KBM-7 (cell line): ENCODE measurements at places on chromosomes 11 and 22.
A peak's percentile ranks its signal among the peaks of the same experiment; 100 is the strongest.

DNA sequence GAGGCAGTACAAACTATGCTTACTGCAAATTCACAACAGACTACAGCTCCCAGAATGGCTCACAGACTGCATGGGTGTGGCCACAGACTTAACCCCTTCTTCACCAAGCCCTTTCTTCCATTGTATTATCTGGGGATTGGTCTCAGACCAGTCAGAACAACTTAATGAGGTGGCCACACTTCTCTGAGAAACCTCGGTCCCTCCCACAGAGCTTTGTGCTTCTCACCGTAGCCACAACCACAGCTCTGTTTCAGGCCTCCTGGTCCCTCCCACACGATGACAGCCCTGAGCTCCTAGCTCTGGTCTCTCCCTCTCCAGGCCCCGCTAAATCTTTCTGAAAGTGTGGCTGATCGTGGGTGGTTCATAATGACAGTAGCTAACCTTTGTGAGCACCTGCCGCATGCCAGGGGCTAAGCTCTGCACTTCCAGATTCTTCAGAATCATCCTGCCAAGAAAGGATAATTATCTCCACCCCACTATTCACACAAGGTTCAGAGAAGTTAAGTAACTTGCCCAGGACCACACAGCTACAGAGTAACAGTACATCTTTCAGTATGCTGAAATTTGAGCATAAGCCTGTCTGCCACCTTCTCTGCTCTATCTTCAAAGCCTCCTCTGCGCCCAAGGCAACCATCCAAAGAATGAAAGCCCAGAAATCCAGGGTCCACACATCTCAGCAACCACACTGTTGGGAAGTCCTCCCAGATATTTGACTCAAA, 5.4 kb downstream of the PDE2A start:
- peak; percentile 26 for DNase-seq

DNA sequence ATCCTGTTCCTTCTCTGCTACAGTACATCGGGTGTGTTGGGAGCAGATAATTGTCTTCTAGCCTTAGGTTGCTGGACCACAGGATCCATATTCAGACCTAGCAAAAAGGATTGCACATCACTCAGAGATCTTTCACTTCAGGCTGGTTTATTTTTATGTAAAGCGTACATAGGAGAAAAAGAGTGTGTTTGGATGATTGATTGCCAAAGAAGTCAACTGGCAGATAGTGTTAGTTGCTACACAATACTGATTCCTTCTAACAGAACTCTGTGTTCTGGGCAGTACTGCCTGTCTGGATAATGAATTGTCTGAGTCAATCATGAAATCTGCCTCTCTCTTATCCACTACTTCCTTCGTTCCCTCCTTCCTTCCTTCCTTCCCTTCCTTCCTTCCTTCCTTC, 31.0 kb upstream of the PGM2L1 start:
- DNase-seq, result no peak

- no peak for DNase-seq
These were observed 12.4 kb downstream of the TRIM29 start for GRCh38 chr11:120125509-120125908.

DNA sequence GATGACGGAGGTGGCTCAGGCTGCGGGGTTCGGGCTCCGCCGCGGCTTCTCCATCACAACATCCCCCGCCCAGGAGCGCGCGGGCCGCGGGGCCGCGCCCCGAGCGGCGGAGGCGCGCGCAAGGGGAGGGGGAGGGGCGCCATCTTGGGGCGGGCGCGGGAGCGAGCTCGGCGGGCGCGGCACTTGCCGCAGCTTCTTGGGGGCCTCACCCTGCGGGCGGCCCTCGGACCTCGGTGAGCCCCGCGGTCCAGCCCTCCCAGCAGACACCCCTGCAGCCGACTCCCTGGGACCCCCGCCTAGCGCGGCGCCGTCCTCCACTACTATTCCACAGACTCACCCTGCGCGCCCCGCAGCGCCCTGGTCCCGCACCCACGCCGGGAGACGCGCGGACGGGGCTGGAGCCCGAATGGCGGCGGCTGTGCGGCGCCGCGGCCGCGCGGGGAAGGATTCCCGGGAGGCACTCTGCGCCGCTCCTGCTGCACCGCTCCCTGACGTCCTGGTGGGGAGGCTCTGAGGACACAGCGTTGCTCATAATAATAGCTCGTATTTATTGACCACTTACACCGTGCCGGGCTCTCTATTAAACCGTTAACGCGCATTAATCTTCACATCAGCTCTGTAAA, at the start of gene APBB1:
TSS of gene APBB1 (minus strand) at position 86 of the 623 bp plus-strand sequence. CDS start 7,747 bp downstream, outside the sequence.
- peak; percentile 60 for DNase-seq

DNA sequence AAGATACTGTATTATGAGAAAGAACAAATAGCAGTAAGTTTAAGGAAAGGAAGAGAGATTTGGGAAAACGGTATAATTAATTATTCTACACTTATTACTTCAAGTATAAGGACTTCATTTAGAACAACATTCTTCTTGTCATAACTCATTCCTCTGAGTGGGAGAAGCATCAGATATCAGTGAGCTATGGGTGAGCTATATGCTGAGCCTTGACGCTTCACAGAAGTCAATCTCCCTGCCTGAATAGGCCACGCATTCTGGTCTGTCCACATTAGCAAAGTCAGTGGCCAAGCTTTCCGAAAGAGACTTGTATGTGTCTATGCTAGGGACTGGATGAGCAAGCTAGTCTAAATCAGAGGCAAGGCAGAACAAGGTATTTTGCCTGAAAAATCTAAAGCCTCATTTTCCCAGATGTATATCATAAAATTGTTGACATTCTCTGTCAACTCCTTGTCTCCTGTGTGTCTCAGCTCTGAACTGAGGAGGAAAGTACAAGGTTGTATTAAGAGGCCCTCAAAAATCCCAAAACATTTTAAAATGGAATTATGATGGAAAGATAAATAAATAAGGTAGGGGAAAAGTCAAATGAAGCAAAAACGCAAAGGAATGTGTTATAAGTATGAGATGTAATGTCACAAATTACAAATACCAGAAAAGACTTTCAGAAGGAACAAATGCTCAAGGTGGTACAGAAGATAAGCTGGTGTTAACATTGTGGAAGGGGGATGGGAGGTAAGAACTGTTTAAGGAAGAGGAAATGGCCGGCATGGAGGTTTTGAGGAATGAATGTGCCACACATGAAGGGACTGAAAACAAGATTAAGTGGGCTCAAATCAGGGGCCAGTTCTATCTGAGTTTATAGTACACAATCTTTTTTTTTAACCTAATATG, 1.4 kb downstream of the OR52N2 start:
- DNase-seq, result peak; percentile 59

- no peak for DNase-seq
These were observed 7.5 kb upstream of the STK33 start for GRCh38 chr11:8601376-8602133.

- DNase-seq, result no peak
These were observed 52.3 kb upstream of the SOX6 start for GRCh38 chr11:16408619-16409018.

- DNase-seq, result no peak
These were observed at the start of gene PHETA2 for GRCh38 chr22:42074132-42074811. TSS of gene PHETA2 (plus strand) at chr22:42074248. CDS start at chr22:42077294, 3,046 bp downstream.

- DNase-seq, result peak; percentile 47
These were observed 33.0 kb upstream of the SOX10 start for GRCh38 chr22:38017272-38017920.

DNA sequence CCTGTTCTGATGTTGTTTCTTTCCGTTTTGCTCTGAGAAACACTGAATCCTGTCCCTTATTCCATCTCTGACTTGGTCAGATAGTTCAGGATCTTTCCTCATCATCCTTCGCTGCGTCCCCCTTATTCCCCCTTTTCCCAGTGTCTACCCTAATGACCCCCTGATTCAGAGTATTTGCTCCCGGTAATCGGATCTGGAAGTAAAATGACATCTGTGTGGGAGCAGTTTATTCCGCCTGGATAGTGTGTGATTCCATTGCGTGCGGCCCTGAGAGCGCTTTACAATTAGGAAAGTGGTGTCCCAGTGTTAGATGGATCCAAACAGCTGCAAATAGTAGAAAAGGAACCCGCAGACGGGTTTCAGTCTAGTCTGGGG, 606 bp downstream of the DRG1 start:
- DNase-seq, result no peak

DNA sequence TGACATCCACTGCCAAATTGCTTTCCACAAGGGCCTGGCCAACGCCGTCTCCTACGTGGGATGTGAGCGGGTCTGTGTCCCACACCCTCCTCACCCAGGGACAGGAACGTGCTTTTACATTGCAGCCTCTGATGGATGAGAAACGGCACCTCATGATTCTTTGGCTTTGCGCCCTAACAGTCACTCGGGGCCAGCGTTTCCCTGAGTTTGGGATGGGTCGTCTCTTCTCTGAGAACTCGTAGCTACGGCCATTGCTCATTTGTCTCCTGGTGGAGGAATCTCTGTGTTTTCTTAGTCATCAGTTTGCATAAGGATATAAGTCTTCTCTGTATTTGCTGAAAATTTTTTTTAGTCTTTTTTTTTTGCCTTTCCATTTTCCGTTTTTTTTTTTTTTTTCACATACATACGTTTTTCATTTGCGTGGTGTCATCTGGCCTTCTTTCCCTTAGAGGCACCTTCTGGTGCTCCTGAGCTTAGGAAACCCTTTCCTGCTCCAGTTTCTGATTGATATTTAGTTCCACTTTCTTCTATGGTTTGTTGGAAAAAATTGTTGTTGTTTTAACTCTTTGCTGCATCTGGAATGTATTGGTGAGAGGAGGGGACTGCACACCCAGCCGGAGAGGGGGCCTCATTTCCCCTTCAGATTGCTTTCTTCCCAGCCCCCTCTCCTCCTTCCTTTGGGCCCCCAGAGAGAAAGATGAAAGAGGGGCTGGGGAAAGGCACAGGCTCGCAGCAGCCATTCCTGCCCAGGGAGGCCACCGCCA, 12.0 kb downstream of the TNNT3 start:
- DNase-seq, result no peak

GRCh38 chr22:26784772-26785171, 127.4 kb downstream of the MIAT start:
- no peak for DNase-seq

DNA sequence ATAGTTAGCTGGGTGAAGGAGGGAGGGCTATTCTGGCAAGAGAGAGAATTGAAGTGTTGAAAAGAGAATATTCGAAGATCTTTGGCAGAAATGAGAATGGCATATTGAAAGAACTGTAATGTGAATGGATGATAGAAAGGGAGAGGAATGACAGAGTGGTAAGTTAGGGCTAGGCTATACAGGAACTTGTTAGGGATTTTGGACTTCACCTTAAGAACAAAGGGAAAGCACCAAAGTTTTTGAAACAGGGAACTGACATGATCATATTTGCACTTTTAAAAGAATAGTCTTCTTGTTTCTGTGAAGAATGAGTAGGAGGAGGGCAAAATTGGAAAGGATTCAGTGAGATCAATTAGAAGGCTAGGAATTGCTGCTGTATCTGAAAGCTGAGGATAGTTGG, 119.3 kb downstream of the METTL15 start:
- no peak for DNase-seq

DNA sequence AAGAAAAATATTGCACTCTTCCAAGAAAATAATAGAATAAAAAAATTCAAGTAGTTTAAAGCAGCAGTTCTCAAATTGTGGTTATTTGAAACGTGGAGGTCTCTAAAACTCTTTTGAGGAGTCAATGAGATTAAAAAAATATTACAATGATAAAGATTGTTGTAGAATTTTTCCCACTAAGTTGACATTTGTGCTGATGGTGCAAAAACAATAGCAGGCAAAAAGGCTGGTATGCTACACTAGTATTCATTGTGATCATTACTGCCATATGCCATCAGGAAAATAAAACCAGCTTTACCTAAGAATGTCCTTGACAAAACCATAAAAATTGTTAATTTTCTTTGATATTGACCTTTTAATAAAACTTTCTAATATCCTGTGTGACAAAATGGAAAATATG, 505.2 kb upstream of the ANO5 start:
- DNase-seq, result no peak

GRCh38 chr22:30047364-30047738, 32.9 kb upstream of the HORMAD2 start:
- DNase-seq, result peak; percentile 60

DNA sequence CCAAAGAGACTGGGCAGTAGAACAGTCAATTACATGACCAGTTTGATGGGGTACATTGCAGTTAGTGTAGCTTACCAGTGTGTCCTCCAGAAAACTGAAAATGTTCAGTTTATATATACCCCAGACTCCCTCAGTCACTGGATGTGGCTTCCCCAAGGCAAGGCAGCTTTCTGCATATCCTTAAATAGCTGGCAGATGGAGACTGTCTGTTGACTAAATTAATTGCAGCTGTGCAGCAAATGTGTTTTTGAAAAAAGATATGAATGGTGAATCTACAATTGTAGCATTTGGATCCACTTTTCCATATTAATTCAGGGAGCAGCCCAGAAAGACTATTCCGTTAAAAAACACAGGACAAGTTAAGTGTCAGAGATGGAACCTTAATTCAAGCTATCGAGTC, 565.1 kb upstream of the CCDC179 start:
- DNase-seq, result no peak

DNA sequence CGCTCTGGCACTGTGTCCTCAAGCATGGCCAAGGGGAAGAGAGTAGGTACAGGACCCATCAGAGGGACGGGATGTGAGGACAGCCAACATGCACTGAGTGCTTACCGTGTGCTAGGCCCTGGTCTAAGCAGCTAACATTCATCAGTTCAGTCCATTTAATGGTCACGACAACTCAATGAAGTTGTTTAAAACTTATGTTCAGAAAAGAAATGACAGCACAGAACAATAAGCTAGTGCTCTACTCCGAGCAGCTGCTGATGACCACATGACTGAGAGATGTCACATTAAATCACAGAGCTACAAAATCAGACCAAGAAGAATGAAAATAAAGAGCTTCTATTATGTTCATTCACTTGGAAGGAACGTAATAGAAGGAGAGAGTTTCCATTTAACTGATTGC, 26.3 kb downstream of the PRDM10 start:
- DNase-seq, result no peak

DNA sequence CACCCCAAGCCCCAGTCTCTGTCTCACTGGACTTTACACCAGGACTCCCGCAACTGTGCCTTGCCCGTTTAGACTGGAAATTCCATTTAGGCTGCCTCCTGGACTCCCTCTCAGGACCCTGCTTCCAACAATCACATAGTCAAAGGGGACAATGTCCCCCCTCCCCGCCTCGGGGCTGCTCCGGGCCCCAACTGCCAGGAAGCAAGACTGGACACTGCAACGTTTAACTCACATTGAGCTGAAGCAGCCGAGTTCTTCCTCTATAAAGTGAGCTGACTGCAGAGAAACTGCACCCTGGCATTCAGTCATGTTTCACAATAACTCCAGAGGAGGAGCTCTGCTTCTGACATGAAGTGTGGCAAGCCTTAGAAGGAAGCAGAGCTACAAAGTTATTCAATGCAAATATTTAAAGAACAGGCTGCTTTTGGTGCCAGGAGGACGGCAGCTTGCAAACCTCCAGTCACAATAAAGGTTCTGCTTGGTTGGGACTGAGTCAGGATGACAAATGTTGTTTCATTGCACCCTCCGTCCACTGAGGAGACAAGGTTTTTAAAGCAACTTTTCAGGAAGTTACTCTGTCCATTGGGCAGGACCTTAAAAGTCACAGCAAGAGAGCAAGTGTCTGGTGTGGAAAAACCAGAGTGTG, 19.9 kb downstream of the PACSIN2 start:
- DNase-seq, result peak; percentile 79

DNA sequence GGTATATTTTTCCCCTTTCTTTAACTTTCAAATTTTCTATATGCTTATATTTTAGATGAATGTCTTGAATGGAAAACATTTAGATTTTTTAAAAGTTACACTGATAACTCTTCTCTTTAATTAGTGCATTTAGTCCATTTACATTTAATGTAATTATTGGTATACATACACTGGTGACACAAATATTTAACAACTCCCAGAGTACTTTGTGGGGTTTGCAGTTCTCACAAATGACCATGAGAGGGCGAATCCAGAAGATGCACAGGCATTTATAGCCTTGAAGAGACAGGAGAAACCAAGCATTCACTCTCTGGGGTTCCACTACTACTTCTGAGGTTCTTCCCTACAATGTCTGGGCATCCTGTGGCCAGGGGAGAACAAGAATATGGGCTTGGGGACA, 125.1 kb downstream of the TIMP3 start:
- peak; percentile 29 for DNase-seq
